Hindlimb muscle (tissue), 1 donor: ENCODE measurements at places on chromosomes 2 and 18.

- no peak for DNase-seq
Measured at GRCh38 chr2:230805353-230806017, 59.3 kb upstream of the ITM2C start.

DNA sequence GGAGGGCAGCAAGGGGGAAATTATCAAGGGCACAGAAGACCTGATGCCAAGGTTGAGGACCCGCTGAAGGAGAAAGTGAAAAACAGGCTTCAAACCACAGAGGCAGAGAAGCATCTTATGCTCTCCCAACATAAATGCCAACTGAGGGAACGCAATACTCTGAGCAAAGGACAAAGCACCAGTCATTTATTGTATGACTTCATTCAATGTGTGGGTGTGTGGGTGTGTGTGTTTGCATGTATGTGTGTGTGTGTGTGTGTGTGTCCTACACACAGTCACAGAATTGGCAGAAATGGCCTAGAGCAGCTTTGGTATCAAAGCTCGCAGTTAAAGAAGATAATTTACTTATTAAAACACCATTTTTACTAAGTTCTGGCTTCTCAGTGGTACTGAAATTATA lies 51.4 kb downstream of the UXS1 start:
- DNase-seq = no peak

DNA sequence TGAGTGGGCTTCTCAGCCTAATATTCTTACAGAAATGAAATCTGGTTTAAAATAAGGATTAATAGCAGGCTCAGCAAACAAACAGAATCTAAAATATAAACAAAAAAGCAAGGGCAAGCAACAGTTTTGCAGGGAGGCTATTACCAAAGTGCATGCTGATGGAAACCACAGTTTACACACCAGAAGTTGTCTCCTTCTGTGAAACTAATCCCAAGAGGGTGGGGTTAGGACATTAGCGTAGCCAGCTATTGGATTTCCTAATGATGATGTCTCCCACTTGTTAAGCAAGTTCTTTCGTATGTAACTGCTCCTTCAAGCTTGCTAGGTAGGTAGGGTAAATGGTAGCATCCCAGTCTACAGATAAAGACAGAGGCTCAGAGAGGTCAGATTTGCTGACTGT lies 65.0 kb upstream of the TSPYL6 start:
- no peak for DNase-seq

GRCh38 chr2:47160211-47160610 lies 5.1 kb upstream of the STPG4 start:
- DNase-seq = no peak

- peak; percentile 64 for DNase-seq
Measured at GRCh38 chr2:54624591-54625071, 98.8 kb upstream of the EML6 start.
